ENCODE measurements at places on chromosomes 7 and 10. TPM values are rescaled to one million over a fixed set of nuclear protein-coding genes. Genes with fewer than 3 reads are reported as not detected.

The ACTL6B gene
- not detected for total RNA-seq

The LIPM gene
- total RNA-seq = not detected

The RTKN2 gene
- 0.61 TPM for total RNA-seq

The PLCE1 gene
- 0.61 TPM for total RNA-seq

The ZSCAN25 gene
- 22.6 TPM for total RNA-seq

The TAS2R41 gene
- 0.49 TPM for total RNA-seq

The ZNF800 gene
- 25.2 TPM for total RNA-seq

The DEPP1 gene
- 35.7 TPM for total RNA-seq

The TAS2R3 gene
- 1.2 TPM for total RNA-seq

Data from hair follicle dermal papilla cell (primary cell).